ENCODE measurements at places on chromosomes 4 and X.

DNA sequence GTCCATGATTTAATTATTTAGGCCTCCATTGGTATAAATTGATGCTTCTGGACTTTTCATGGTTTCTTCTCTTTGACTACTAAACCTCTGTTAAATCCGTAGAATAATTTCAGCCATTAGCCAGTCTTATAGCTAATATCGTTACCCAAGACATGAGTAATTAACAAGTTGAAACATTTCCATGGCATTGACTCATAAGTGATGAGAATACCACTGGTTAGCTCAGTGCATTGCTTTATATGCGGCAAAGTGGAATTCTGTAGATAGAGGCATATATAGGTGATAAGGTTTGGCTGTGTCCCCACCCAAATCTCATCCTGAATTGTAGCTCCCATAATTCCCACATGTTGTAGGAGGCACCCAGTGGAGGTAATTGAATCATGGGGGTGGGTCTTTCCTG, 80.6 kb downstream of the VCX2 start:
- DNase-seq, result no peak

DNA sequence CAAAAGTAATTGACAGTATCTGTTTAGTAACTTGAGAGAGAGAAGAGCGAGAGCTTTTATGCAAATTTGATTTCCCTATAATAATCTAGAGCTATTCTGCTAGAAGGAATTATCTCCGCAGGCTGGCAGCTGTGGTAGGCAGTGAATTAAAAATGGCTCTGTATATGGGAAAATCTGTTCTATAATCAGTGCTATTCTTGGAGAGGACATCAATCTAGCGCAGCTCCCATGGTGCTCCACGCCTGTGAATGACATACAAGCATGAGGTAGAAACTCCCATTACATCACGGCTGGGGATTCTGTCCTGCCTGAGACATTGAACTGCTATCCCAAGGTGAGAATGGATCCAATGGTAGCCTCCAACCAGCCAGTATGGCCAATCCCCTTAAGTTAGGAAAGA, 179.0 kb downstream of the DHX15 start:
- no peak for DNase-seq

DNA sequence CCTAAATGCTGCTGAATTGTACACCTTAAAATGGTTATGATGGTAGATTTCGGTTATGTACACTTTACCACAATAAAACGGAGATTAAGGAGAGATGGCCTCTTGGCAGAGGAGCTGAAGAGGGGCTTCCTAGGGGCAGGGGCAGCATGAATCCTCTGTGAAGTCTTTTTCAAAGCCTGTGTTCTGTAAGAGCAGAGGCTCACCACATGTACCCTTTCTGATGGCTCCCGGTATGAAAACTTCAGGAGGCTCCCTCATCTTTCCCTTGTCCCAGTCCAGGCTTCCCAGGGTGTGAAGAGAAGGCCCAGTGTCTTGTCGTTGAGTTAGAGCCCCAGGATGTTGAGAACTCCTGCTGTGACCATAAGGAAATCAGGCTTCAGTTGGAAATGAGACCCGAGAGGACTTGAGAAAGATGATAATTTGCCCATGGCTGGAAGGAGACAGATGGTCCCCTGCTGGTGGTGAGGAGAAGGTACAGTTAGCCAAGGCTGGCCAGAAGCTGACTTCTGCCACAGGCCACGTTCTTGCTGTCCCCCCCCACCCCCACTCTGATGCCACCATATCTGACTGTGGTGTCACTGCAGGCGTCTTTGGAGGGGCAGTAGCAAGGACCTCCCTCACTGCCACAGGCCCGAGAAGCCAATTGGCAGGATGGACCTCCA, 31.8 kb upstream of the MTM1 start:
- DNase-seq, result no peak

DNA sequence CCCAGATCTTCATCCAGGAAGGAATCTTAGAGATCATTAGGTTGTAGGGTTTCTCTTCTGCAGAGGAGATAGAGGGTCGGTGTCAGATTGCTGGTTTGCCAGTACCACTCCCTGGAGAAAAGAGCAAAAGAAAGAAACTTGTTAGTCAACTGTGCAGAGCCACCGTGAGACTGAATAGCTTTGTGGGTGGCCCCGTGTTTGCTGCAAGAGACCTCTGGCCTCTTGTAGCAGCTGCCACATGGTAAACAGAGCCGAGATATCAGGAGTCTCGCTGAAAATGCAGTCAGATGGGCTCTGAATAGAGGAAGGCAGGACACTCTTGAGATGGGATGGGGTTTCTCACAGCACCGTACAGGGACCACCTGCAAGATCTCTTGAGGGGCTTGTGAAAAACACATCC, 149.7 kb downstream of the PTTG2 start:
- DNase-seq, result no peak

- DNase-seq, result no peak
Measured at GRCh38 chr4:28176942-28177341, 1316.3 kb downstream of the STIM2 start.

- no peak for DNase-seq
Measured at GRCh38 chrX:110955706-110956105, 140.3 kb upstream of the PAK3 start.

DNA sequence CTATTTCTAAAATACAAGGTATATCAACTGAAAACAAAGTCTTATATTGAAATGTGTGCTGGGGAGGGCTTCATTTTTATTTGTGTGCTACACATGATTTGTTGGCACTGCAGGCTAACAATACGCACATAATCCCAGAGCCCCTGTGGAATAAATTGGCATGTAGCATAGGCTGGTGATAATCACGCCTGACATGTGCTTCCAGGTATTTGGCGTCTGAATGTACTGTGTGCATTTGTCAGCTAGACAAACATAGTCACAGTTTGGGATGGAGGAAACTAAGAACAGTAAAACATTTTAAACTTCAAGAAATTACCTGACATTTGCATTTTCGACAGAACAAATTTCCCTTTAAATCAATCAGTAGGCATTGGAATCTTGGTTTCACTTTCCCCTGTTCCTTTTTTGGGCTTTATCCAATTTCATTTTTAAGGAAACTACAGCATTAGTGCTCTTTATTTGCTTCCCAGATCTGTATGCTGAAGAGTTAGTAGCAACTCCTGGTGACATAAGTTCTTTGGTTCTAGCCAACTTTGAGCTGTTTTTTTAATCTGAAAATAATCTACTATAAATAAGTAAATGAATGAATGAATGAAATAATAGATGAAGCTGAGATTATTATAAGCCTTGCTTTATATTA, 472.3 kb downstream of the PDHA2 start:
- DNase-seq, result no peak

GRCh38 chr4:108117418-108118182, 51.1 kb downstream of the LEF1 start:
- peak; percentile 12 for DNase-seq

DNA sequence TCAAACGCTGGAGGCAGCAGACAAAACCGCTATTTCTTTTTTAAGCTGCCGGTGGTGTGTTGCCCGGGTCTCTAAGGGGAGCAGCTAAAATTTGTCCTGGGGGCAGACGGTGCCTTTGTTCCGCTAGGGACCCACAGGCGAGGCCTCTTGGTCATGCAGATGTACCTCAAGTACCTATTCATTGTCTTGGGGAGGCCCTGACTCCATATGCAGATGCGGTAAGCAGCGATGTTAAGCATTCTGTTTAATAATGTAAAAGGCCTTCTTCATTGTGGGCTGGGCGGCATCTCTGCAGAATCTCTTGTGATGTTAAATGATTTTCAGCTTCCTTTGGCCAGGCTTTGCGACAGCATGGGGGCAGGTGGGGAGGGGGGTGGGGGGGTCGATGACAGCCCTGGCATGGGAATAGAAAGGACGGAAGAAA, 98.9 kb upstream of the PJA1 start:
- no peak for DNase-seq

GRCh38 chr4:10816571-10816970, 132.0 kb upstream of the CLNK start:
- DNase-seq, result no peak

GRCh38 chr4:7007944-7008343, 35.2 kb upstream of the TADA2B start:
- no peak for DNase-seq

DNA sequence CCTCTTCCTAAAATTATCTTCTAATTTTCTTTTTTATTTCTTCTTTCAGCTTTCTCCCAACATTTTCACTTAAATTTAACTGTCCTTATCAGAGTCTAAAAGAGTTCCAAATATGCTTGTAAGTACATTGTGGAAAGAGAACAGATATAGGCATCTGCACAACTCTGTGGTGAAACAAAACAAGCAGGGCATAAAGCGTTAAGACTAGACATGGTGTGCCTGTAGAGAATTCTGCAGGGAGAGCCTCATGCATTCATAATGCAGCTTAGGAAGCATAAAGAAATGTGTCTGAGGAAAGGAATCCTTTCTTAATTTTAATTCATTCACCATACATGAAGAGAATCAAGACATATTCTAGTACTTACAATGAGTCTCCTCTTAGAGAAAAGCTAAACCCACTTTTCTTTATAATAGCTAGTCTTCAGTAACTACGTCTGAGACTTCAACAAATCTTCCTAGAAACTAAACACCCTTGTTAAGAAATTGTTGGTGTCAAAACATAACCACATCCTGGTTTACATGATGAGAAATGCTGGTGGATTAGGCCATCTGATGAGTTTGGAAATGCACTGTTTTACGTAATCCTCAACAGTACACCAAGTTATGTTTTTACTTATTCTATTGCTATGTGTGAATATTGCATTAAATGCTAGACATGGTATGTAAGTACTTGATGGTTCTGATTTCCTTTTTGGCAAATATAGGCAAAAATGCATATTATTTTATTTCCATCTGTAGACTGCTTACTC, 307.8 kb upstream of the GIMD1 start:
- DNase-seq, result no peak

- no peak for DNase-seq
Measured at GRCh38 chrX:641671-642435, 11.3 kb downstream of the SHOX start.

GRCh38 chrX:152674135-152674534, 24.5 kb upstream of the MAGEA3 start:
- DNase-seq, result no peak

- DNase-seq, result no peak
Measured at GRCh38 chr4:38529189-38530115, 134.5 kb upstream of the KLF3 start.
